NCI-H187 treated with DMSO at 0.1 percent for 48 hours (cell line): ENCODE measurements at places on chromosomes 11 and 22.
A peak's percentile ranks its signal among the peaks of the same experiment; 100 is the strongest.

DNA sequence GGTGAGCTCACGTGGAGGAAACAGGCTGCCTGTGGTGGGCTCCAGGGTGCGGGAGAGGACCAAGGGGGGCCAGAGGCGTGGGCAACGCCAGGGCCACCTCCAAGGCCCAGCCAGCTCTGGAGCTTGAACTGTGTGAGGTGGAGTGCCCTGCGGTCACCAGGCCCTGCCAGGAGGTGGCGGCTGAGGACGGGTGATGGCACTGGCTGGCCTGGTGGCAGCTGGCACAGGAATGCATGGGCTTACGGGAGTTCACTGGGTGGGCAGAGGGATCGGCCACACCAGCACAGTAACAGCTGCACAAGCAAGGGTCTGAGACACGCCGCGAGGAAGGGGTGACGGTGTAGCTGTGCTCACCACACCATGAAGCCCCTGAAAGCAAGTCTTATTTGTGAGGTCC lies 15.8 kb downstream of the TOLLIP start:
- DNase-seq, result no peak

DNA sequence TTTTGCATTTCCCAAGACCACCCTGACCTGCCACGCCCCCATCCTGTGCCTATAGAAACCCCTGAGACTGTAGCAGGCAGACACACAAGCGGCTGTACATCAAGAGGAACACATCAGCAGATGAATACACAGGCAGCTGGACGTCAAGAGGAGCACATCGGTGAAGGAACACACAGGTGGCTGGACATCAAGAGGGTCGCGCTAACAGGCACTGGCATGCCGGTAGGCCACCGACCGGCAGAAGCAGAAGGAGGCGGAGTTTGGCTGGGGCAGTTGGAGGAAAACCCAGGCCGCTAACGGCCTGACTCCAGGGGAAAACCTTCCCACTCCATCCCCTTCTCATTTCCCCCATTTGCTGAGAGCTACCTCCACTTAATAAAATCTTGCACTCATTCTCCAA lies 5.4 kb upstream of the IPO7 start:
- DNase-seq, result no peak

- no peak for DNase-seq
Measured at GRCh38 chr22:46250783-46251125, 661 bp upstream of the CDPF1 start.

DNA sequence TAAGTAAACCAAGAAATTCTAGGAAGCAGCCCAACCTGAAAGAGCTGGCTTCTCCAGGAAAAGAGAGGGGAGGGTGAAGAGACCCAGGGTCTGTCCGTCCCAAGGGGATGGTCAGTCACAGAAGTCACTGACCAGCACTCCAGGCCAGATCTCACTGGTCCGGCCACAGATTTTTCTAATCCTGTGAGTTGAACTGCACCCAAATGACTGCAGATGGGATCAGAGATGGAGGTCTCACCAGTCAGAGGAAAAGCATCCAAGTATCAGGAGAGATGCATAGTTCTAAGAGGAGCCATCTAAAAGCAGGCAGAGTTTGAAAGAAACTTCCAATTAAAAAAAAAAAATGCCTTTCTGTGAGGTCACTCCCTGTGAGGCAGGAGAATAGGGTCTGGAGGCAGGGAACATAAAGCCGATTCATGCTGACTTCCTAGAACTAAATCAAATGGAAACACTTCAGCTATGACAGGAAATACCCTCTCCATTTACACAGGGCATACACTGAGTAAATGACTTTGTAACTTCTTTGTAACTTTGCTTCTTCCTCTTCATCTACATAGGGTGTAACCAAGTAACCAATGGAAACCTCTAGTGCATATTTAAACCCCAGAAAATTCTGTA lies 144.5 kb downstream of the CCDC34 start:
- DNase-seq, result no peak

DNA sequence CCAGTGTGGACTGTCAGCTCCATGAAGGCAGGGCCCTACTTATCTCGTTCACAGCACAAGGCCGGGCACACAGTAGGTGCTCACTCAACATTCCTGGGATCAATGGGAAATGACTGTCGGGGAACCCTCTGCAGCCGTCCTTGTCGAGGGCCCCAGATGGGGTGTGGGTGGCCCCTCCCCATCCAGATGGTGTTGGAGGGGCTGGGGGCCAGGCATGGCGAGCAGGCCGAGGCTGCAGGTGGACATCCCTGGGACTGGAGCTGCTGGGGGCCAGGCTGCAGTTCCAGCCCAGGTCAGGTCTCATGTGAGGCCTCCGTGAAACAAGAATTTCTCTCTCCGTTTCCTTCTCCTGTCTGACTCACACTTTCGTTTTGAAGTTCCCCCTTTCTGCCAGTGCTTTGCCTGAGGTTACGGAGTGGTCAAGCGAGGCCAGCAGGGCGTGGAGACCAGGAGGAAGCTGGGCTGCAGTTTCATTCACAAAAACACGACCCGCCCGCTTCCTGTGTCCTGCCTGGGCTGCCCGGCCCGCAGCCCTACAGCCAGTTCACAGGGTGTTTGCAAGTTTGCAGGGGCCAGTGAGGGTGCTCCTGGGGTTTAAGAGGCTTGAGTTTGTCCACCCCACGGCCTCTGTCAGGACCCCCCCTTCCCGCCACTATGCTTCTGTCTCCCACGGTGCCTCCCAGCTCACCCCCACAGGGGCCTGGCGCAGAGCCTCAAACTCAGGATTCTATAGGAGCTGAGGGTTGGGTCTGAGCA lies 4.5 kb downstream of the MYEOV start:
- DNase-seq, result no peak

DNA sequence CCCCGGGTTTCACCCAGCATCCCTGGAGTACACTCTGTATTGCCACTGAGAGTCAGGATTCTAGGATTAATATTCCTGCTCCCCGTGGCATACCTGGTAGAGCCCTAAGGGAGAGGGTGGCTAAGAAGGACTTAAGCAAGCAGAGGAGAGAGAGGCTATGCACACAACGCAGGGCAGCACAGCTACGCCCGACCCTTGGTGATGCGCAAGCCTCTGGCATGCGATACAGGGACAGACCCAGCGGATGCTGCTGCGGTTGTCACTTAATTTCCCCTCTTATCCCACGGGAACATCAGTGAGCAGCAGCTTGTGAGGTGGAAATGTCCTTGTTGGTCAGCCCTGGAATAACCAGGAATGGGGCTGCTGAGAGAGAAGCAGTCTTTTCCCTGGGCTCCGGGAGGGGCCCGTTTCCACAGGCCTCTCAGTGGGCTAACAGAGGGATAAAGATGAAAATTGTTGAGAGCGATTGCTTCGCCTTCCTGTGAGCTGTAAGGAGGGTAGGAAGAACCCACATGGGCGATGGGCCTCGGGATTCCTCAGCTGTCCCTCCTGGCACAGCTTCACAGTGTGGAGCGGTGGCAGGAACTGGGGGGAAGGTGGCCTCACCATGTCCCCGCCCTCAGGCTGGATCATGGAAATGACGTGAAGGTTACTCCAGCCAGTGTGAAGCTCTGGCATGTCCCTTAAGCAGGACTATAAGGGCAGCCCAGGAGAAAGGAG lies 48.4 kb upstream of the RAB1B start:
- DNase-seq, result no peak

DNA sequence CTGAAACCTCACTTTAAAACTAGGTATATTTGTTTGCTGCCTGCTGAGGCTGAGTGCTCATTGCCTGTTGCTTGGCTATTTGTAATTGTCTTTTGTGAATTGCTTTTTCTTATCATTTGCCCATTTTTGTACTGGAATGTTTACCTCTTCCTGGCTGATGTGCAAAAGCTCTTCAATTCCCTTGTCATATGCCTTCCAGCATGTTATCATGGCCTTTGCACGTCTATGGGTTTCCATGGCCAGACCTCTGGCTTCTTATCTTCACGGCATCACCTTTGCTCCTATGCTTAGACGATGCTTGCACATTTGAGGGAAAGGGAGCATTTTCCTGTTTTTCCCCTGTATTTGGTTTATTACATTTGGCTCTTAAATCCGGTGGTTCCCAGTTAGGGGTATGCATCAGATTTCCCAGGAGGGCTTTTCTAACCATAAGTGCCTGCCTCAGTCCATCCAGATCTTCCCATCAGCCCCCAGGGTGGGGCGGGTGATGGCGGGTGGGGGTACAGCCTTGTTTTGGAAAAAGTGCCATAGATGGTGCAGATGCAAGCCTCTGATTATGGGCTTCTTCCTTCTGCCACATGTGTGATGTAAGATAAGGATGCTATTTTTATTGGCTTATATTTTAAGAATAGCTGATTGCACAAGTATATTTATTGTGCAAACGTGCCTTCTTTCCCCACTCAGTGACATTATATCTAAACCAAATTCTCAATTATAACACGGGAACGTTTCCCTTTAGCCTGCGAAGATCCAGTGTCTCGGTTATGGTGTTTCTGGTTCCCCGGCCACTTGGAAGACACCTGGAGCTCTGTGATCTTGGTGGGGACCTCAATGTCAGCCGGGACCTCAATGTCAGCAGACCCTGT lies 70.6 kb upstream of the SEPTIN5 start:
- no peak for DNase-seq

- no peak for DNase-seq
Measured at GRCh38 chr11:67996622-67997474, 7.0 kb downstream of the UNC93B1 start.

- DNase-seq, result peak; percentile 9
Measured at GRCh38 chr22:31977141-31977841, 33.0 kb downstream of the YWHAH start.

DNA sequence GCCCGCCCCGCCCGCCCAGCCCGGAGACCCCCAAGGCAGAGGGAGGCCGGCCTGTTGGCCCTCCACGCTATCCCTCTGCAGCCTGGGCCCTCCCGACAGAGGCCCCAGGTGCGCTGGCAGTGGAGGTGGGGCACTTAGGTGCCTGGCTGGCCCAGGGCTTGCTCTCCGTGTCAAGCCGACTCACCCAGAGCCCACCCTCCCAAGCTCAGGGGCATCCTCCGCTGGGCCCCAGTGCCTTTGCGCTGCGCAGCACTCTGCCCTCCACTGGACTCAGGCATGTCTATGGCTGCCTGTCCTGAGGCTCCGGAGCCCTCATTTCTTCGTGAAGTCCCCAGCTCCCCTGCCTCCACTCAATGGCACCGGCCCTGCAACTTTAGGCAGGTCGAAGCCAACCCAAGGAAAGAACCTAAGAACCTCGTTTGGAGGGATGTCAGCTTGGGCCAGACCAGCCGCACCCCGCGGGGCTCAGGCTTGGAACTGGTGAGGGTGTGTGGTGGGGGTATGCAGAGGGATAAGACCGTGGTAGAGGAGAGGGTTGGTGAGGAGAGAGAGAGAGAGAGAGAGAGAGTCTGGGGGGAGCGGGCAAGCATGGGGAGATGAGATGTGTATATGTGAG lies 6.1 kb downstream of the SMIM45 start:
- DNase-seq, result no peak

GRCh38 chr22:23682077-23682476 lies 8.7 kb upstream of the RGL4 start:
- no peak for DNase-seq

- no peak for DNase-seq
Measured at GRCh38 chr22:25419247-25420113, 145.0 kb upstream of the GRK3 start.

- DNase-seq, result no peak
Measured at GRCh38 chr22:47288680-47289079, 526.2 kb downstream of the TBC1D22A start.

- DNase-seq, result no peak
Measured at GRCh38 chr22:22553735-22554586, 5.1 kb downstream of the PRAME start.

- DNase-seq, result no peak
Measured at GRCh38 chr11:75376175-75376574, 23.1 kb upstream of the RPS3 start.

DNA sequence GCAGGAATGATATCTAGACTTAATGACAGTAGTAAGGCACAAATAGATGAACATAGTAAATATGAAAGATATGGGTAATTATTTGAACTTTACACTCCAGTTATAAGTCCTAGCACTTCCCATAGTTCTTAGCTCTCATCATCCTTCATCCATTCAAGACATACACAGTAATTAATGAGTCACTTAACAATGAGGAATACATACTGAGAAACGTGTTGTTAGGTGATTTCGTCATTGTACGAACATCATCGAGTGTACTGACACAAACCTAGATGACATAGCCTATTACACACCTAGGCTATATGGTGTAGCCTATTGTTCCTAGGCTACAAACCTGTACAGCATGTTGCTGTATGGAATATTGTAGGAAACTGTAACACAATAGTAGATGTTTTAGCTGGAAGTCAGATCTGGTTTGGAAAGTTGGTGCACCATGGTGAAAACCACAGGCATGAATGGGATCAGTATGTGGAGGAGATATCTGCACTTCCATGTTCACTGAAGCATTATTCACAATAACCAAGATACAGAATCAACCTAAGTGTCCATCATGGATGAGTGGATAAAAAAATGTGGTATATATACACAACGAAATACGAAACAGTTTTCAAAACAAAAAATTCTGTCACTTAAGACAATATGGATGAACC lies 229.9 kb upstream of the PITPNB start:
- DNase-seq, result no peak
